ENCODE measurements at places on chromosomes 6 and 20.

DNA sequence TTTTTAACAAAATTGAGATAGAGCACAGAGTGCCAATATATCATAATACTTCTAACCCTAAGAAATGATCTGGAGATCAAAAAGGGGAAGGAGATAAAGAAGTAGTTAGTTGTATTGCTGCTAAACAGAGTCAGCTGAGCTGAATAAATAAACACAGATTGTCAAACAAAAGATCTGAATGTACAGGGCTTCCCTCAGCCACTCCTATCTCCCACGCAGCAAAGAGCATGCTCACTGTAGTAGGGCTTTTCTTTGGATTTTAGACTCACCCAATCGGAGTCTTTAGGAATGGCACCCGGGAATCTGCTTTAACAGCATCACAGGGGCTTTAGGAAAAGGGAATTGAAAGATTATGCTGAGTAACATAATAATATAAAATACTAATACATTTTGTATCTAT, 222.2 kb upstream of the STXBP5 start:
- no peak for DNase-seq

- DNase-seq, result peak; percentile 4
These were observed 1.1 kb upstream of the OPN5 start for GRCh38 chr6:47780510-47781356.

DNA sequence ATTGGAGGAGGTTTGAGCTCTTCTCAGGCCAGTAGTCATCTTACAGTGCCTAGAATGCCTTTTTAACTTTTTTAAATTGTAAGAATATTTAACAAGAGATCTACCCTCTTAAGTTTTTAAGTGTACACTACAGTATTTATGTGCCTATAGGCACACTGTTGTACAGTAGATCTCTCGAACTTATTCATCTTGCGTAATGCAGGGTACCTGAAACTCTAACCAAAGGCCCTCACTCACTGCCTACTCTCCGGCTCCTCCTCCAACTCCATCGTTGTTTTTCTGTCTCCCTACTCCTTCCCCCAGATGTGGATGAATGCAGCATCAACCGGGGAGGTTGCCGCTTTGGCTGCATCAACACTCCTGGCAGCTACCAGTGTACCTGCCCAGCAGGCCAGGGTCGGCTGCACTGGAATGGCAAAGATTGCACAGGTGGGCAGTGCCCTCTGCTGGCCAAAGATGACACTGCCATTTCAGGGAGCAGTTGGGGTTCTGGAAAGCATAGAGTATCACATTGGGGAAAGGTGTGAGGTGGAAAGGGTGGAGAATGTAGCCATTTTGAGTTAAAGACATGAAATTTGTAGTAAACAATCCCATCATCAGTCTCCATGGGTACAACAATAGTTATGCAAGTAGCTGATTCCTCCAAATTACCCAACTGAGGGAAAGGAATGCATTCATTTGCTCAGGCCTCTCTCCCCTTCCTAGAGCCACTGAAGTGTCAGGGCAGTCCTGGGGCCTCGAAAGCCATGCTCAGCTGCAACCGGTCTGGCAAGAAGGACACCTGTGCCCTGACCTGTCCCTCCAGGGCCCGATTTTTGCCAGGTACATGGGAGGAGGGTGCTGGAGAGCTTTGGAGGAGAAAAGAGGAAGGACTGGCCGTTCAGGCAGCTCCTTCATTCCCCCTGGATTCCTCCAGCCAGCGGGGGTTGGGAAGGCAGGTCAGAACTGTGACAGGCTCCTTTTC, 18.4 kb upstream of the ZNF76 start:
- DNase-seq, result peak; percentile 55

DNA sequence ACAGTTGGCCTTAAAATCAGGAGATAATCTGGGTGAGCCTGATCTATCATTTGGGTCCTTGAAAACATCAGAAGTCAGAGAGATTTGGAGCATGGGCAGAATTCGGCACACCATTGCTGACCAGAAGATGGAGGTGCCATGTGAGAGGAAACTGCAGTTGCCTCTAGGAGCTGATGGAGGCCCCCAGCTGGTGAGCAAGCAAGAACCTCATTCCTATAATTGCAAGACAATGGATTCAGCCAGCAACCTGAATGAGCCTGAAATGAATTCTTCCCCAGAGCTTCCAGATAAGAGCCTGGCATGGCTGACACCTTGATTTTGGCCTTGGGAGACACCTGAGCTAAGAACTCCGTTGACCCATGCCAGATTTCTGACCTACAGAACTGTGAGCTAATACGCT, 76.3 kb upstream of the FYN start:
- DNase-seq, result no peak

GRCh38 chr20:52921340-52921739, 50.8 kb upstream of the TSHZ2 start:
- DNase-seq, result no peak

- no peak for DNase-seq
These were observed 199.0 kb downstream of the PLCB1 start for GRCh38 chr20:8330785-8331695.
